ENCODE measurements at places on chromosomes 1 and 21. TPM values are rescaled to one million over a fixed set of nuclear protein-coding genes. Genes with fewer than 3 reads are reported as not detected.

The TAS1R1 gene
- total RNA-seq = not detected

DNA sequence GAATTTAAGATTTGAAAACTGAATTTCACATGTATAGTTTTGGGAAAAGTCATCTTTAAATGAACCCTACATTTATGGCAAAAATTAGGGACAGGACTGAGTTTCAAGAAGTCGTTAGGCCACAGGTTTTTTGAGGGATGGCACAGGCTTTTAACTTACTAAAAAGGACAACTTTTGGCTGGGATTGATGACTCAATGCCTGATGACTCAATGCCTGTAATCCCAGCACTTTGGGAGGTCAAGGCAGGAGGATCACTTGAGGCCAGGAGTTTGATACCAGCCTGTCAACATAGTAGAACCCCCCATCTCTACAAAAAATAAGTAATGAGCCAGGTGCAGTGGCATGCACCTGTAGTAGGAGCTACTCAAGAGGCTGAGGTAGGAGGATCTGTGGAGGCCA is 15.9 kb downstream of the UCK2 start:
- H3K4me1 ChIP-seq = peaks cover 43% of the 10 kb centered on the region
- H3K27ac ChIP-seq = peak overlapping the region; percentile 66
- no peaks in the 10 kb centered on the region for H3K27me3 ChIP-seq
- DNase-seq = no peak
- H3K4me3 ChIP-seq = no peak overlapping the region

GRCh38 chr1:93605812-93606512 is 75.7 kb downstream of the BCAR3 start:
- no peaks in the 10 kb centered on the region for H3K27me3 ChIP-seq
- peak overlapping the region; percentile 81 for H3K27ac ChIP-seq
- H3K36me3 ChIP-seq = no peaks in the 10 kb centered on the region

- H3K27ac ChIP-seq = no peak overlapping the region
- H3K27me3 ChIP-seq = peaks cover 3% of the 10 kb centered on the region
- no peak for DNase-seq
Measured at GRCh38 chr1:41430069-41430468, 54.4 kb downstream of the EDN2 start.

- DNase-seq = no peak
- H3K27ac ChIP-seq = no peak overlapping the region
- no peaks in the 10 kb centered on the region for H3K36me3 ChIP-seq
- no peak overlapping the region for H3K4me3 ChIP-seq
Measured at GRCh38 chr1:166627558-166627957, 211.7 kb upstream of the POGK start.

- H3K4me3 ChIP-seq = no peak overlapping the region
- H3K4me1 ChIP-seq = no peaks in the 10 kb centered on the region
- DNase-seq = no peak
Measured at GRCh38 chr1:193929374-193930033, 743.1 kb upstream of the B3GALT2 start.

The EPHX1 gene
- 69.1 TPM for total RNA-seq

GRCh38 chr1:150234309-150234565 is 1.7 kb downstream of the ANP32E start:
- DNase-seq = no peak
- H3K27me3 ChIP-seq = no peaks in the 10 kb centered on the region
- H3K36me3 ChIP-seq = no peaks in the 10 kb centered on the region
- H3K4me3 ChIP-seq = no peak overlapping the region
- peaks cover 16% of the 10 kb centered on the region for H3K4me1 ChIP-seq

GRCh38 chr1:18088077-18088594 is 19.5 kb upstream of the IGSF21 start:
- DNase-seq = no peak
- no peaks in the 10 kb centered on the region for H3K36me3 ChIP-seq
- H3K4me3 ChIP-seq = no peak overlapping the region
- peaks cover 33% of the 10 kb centered on the region for H3K27me3 ChIP-seq
- peaks cover 12% of the 10 kb centered on the region for H3K4me1 ChIP-seq

- peaks cover 33% of the 10 kb centered on the region for H3K4me1 ChIP-seq
- peak overlapping the region; percentile 93 for H3K27ac ChIP-seq
- no peak for DNase-seq
- peaks cover 7% of the 10 kb centered on the region for H3K36me3 ChIP-seq
- no peaks in the 10 kb centered on the region for H3K27me3 ChIP-seq
Measured at GRCh38 chr1:155893389-155894142, 17.6 kb downstream of the RIT1 start.

The PDPN gene
- total RNA-seq = 1.3 TPM

DNA sequence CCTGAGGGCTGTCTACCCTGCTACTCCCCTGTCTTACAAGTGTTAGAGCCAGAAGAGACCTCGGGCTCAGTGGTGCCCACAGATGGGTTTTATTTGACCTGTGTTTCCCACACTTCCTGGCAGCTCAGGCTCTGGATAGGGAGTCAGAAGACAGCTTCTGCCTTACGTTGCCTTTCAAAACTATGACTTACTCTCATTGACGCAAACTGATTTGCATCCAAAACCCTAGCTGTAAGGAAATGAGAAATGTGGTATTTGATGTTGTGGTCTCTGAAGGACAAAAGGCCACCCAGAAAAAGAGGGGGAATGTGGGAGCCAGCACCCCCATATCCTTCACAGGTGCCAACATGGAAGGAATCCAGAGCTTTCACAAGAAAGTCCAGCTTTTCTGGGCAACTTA is 180.2 kb downstream of the ATG4C start:
- DNase-seq = no peak
- H3K36me3 ChIP-seq = no peaks in the 10 kb centered on the region
- H3K4me1 ChIP-seq = peaks cover 6% of the 10 kb centered on the region
- H3K4me3 ChIP-seq = no peak overlapping the region
- peaks cover 4% of the 10 kb centered on the region for H3K27me3 ChIP-seq
- H3K27ac ChIP-seq = no peak overlapping the region

DNA sequence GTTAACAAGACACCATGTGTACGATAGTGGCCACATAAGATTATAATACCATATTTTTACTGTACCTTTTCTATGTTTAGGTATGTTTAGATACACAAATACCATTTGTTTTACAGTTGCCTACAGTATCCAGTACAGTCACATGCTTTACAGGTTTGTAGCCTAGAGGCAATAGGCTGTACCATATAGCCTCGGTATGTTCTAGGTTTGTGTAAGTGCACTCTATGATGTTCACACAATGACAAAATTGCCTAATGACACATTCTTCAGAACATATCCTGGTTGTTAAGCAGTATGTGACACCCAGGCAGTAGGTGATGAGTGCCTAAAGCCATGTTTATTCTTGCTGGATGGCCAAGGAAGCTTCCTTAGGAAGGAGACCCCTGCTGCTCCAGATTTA is 111.8 kb downstream of the PAPPA2 start:
- no peak for DNase-seq
- no peaks in the 10 kb centered on the region for H3K36me3 ChIP-seq
- H3K4me3 ChIP-seq = no peak overlapping the region
- H3K27me3 ChIP-seq = peaks cover 8% of the 10 kb centered on the region

The RIMS3 gene
- 26.0 TPM for total RNA-seq

- H3K36me3 ChIP-seq = no peaks in the 10 kb centered on the region
- no peak overlapping the region for H3K27ac ChIP-seq
- no peak for DNase-seq
- H3K27me3 ChIP-seq = no peaks in the 10 kb centered on the region
Measured at GRCh38 chr1:217527151-217527550, 103.7 kb downstream of the GPATCH2 start.

GRCh38 chr1:60078182-60078581 is 4.6 kb upstream of the C1orf87 start:
- H3K27me3 ChIP-seq = peaks cover 2% of the 10 kb centered on the region
- no peak overlapping the region for H3K4me3 ChIP-seq
- peak overlapping the region; percentile 10 for H3K27ac ChIP-seq

GRCh38 chr1:239706245-239706892 is 320.0 kb downstream of the CHRM3 start:
- H3K27me3 ChIP-seq = peaks cover 4% of the 10 kb centered on the region
- no peaks in the 10 kb centered on the region for H3K4me1 ChIP-seq
- no peak overlapping the region for H3K27ac ChIP-seq
- no peak for DNase-seq
- no peak overlapping the region for H3K4me3 ChIP-seq

- peaks cover 14% of the 10 kb centered on the region for H3K4me1 ChIP-seq
- H3K27me3 ChIP-seq = no peaks in the 10 kb centered on the region
- peaks cover 3% of the 10 kb centered on the region for H3K36me3 ChIP-seq
- DNase-seq = peak; percentile 53
- H3K27ac ChIP-seq = no peak overlapping the region
Measured at GRCh38 chr1:169943963-169944526, 50.3 kb upstream of the SCYL3 start.

The TAS1R3 gene
- total RNA-seq = 0.28 TPM

DNA sequence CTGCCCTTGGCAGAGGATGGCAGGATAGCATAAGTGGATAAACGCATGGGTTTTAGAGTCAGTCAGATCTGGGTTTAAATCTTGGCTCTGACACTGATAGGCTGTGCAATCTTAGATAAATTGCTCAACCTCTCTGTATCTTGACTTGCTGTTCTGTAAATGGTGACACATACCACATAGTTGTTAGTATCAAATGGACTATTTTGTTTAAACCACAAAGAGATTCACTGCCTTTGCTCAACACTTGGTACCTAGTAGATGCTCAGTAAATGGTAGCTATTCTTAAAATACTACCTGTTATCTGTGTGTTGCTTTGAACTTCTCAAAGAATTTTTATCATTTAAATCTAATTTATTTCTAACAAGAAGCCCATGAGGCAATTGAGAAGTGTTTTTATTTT is 39.5 kb upstream of the A3GALT2 start:
- H3K4me3 ChIP-seq = no peak overlapping the region
- DNase-seq = no peak
- peaks cover 45% of the 10 kb centered on the region for H3K4me1 ChIP-seq

The GJA9 gene
- not detected for total RNA-seq

GRCh38 chr1:66143651-66144050 is 351.0 kb downstream of the PDE4B start:
- H3K27me3 ChIP-seq = peaks cover 7% of the 10 kb centered on the region
- no peak for DNase-seq
- H3K36me3 ChIP-seq = no peaks in the 10 kb centered on the region
- no peak overlapping the region for H3K4me3 ChIP-seq

The ZYG11A gene
- total RNA-seq = 0.12 TPM

Measured in chondrocyte (in vitro differentiated cells).